Midbrain (tissue), 1 donor: ENCODE measurements at places on chromosomes 5 and 9.

DNA sequence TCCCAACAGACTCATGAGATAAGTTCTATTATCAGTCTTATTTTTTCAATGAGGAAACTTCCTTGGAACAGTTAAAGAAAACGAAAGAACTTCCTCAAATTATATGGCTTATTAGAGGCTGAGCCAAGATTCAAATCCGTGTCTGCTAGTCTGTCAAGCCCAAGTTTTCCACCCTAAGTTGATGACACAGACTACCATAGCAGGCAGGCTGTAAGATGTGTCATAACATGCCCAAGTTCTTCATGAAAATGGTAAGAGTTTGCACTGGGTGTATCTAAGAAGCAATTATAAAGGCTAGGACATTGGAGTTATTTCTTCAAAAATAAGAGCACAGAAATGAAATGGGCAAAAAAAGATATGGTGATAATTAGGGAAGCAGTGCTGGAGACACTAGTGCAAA lies 634.5 kb downstream of the BRINP1 start:
- no peak for DNase-seq

DNA sequence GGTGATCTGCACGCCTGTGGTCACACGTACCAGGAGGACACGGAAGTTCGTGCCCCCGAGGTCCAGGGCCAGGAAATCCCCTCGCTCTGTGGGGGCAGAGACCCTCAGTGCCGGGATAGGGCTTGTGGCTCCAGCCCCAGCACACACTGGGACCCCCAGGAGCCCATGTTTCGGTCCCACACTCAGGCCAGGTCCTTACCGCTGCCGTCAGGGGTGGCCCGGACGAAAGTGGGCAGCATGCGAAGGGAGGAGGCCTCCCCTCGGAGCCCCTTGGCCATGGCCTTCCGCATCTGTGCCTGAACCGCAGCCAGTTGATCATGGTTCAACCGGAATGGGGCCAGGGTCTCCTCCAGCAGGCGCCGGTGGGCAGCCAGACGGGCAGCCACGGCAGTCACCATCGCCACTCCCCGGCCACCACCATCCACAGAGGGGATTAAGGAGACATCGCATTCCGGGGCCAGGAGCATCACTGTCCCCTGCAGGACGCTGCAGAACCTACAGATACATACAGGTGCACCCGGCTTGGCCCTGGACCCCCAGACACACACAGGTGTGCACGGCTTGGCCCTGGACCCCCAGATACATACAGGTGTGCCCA lies 11.8 kb downstream of the HK3 start:
- DNase-seq = no peak

- peak; percentile 71 for DNase-seq
Measured at GRCh38 chr9:121294866-121295661, 27.1 kb downstream of the GSN start.

DNA sequence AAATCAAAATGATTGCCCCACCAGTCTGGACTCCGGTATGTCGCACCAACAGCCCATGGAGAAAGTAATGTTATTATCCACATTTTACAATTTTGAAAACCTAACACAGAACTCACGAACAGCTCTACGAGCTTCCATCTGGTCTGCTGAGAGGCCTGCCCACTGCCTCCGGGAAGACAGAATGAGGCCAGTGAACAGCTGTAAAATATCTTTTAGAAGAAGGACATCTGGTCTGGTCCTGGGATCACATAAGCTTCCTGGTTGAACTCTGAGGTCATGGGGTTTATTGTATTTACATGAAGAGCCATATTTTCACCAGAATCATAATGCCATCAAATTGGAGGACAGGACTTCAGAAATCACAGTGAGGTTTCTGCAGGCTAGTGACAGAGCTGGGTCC lies 89.0 kb downstream of the FRMD3 start:
- no peak for DNase-seq

DNA sequence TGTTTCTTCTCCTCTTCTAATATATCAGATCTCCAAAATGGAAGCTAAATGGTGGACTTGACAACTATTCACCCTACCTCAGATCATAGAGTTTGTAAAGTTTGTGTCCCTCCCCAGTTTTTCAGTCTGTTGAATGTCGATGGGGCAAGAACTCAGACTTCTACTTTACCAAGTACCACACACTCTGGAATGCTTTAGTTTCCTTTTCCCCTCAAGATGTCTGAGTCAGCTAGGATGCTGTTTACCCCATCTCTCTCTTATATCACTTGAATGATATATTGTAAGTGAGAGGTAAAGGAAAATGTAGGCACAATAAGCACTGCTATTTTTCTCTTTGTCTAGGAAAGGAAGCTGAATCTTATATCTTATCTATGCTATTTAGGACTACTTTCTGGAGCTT lies 25.9 kb upstream of the TAL2 start:
- DNase-seq = no peak

DNA sequence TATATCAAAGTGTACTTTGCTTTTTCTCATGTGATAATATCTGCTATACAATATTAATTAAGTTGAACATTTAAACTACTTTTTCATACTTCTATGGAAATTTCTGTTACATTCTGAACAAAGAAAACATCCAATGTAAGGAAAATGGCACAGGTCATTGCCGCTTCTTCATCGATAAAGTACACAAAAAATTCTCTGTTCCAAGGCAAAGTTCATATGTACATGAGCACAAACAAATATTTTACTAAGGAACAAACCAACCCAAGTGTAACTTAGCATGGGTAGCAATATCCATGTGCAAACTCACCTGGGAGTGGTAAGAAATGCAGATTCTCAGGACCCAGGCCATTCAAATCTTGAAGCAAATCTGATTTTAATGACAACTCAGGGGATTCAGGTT lies 139.8 kb downstream of the TMEM161B start:
- no peak for DNase-seq

DNA sequence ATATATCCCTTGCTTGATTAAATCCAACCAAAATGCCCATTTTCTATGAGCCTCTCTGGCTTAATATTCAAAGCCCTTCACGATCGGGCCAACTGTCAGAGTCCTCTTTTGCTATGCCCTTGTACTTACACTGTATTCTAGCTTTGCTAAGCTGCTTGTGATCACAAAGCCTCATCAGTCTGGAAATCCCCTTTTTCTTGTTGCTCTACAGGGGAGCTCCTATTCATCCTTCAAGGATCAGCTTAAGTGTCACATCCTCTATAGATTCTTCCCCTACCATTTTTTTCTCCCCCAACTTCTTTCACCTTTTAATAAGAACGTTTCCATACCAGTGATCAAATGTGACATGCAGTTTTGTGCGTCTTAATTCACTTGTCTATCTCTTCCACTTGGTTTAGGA lies 450.4 kb upstream of the CHD1 start:
- DNase-seq = no peak

- DNase-seq = no peak
Measured at GRCh38 chr9:79719989-79720388, 148.2 kb downstream of the TLE4 start.

DNA sequence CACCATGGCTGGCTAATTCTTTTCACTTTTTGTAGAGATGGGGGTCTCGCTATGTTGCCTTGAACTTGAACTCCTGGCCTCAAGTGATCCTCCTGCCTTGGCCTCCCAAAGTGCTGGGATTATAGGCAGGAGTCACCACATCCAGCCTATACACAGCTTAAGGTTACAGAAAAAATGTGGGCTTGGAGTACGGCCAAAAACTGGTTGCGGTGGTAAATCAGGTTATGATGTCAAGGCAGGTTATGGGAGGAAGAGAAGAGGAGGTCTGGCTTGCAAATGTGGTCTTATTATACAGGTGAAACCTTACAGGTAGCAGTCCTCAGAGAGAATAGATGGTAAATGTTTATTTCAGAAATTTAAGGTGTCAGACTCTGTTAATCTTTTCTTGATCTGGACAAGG lies 30.7 kb upstream of the SYK start:
- DNase-seq = no peak

DNA sequence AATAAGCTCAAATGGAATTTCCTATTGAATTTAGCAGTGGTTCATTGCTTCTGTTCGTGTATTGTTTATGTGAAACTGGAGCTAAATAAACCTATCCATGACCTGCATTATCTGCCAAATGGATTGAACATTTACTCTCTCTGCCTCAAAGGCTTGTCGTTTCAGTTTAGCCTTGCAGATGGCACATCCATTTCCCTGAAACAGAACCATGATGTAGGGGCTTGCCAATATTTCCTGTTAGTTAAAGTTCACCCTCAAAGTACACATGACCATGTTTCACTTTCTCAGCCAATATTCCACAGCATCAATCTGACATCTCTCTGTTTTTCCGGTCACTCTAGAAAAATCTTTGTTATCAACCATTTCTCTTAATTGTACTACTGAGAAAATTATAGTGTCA lies 545.3 kb downstream of the TAF11L14 start:
- DNase-seq = no peak

- no peak for DNase-seq
Measured at GRCh38 chr9:6923086-6923485, 165.3 kb downstream of the KDM4C start.

DNA sequence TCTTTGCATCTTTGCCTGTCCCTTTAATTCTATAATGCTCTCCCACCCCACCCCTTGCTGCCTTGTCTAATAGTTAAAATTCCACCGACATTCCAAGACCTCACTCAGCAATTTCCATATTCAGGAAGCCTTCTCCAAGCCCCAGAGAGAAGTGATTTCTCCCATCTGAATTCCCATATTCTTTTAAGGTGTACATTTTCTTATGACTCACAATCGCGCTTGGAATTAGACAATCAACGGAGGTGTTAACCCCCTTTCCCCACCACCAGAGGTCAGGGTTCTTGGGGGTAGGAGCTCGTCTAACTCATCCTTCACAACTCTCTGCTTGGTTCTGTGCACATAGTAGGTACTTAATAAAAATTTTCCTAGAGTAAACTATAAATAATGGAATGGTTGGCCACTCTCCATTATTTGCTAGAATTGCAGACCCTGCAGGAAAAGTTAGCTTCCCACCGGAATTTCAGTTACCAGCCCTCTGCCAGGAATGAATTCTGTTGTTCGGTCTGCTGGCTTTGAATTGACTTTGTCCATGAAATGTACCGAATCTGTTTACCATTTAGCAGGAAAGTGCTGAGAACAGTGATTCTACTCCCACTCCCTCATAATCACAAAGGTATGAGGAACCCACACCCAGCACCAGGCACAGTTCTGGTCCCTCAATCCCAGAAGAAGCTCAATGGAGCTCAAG lies 5.0 kb downstream of the KCNIP1 start:
- no peak for DNase-seq

DNA sequence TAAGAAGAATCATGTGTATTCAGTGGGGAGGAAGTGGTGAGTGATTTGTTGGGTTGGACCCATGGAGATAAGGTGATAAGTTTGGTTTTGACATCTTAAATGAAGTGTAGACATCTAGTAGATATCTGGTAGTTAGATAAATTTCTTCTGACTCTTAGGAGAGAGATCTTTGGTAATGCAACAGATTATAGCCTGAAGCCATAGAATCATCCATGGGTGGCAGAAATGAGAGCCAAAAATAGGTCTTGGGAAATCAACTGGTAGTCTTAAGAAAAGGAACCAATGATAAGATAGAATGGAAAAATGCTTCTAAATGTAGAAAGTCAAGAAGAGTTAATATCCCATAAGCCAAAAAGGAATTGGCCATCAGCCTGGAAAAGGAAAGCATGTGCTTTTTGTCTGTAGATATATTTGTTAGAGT lies 532.7 kb upstream of the GRAMD2B start:
- DNase-seq = no peak

DNA sequence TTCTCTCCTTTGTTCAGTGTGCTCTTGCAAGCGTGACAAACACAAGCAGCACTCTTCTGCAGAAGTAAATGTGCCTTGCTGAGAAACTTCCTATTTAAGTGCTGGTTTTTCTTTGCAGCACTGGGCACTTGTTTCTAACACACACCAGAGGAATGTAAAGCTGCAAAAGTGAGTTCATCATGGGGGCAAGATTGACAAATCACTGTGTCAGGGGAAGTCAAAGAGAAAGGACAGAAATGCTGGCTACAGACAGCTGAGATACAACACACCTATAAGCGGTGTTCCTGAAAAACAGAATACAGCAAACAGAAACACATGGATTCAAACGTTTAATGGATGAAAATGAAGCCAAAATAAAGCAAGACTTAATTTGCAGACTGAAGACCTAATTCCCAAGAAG lies 19.6 kb downstream of the ROR2 start:
- no peak for DNase-seq

DNA sequence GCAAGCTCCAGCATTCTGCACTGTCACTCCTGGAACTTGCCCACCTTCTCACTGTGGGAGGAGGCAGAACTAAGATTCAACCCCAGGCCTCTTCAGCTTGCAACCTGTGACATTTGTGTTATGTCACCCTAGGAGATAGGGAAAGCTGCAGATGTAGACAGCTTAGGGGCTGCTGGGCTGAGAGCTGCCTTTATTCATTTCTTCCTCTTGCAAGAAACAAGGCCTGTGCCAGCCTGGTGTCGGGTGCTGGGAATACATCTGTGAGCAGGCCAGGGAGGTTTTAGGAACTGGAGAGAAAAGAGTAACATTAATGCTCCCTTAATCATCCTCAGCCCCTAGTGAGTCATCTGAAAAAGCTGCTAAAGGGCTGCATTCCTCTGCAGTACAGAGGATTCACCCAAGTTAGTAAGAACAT lies 101.8 kb downstream of the FGF18 start:
- no peak for DNase-seq

DNA sequence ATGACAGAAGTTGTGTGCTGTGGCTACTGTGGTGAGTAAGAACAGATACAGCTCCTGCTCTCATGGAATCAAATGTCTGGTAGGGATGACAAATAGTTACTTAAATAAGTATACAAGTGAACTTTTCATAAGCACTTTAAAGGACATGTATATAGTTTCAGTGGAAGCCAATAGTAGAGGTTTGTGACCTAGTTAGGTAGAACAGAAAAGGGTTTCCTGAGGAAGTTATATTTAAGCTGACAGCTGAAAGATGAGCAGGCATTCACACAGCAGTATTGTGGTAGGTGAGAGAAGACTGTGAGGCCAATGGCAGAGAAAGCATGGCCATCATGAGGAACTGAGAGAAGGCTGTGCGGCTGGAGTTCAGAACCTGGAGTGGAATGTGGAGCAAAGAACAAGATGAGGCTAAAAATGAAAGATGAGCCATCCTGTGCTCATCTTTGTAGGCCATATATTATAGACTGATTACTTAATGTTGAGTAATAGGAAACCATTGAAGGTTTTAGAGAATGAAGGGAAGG lies 15.4 kb downstream of the FAM174A start:
- DNase-seq = no peak

DNA sequence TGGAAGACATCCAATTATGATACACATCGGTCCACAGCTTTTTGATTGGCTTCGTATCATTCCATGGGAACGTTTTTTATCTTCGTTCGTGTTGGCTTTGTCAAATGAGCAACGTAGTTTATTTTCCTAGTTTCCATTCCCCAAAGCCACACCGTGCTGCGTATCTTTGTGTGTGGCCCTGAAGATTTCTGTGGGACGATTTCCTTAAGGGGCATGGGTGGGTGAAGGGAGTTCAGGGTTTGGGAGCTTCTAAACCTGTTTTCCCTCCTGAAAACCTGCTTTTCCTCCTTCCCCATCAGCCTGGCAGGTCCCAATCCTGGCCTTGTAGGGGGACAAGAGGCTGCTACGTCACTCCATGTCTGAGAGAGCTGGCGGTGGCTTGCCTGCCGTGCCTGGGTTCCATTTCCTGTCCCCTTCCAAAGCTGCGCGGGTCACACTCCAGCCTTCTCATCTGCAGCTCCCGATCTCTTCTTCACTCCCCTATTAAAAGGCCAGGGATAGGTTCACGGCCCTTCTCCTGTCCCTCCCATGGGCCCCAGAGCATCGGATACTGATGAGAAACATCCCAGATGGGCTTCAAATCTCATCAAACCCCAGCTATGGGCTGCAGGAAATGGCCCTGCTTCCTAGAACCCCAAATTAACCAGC lies 23.5 kb upstream of the ASS1 start:
- no peak for DNase-seq

- no peak for DNase-seq
Measured at GRCh38 chr5:158559066-158559465, 540.6 kb downstream of the EBF1 start.
